ENCODE measurements at places on chromosomes 11 and 22.

DNA sequence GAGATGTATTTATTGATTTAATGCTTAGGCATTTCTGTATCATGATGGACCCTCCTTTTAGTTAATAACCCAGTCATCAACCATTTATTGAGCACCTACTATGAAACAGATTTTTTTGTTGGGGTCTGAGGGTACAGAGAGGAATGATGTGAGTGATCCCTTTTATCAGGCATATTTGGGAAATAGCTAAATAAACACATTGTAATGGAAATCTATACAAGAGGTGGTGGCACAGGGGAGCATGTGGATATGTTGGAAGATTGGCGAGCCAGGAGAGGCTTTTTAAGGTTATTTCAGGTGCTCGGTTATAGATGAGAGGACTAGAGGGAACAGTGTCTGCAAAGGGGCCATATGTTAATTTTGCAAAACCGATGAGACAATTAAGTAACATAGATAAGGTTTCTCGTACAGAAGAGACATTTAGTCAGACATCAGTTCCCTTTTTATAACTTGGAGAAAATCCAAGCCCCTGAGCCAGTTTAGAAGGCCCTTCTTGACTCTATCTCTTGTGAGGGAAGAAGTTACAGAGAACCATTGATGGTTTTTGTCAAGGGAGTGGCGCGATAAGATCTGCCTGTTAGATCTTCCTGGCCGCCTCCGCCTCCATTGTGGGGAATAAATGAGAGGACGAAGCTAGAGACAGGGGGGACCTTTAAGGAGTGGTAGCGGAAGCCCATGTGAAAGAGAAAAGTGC, 2.0 kb downstream of the ATXN10 start:
- DNase-seq = no peak

DNA sequence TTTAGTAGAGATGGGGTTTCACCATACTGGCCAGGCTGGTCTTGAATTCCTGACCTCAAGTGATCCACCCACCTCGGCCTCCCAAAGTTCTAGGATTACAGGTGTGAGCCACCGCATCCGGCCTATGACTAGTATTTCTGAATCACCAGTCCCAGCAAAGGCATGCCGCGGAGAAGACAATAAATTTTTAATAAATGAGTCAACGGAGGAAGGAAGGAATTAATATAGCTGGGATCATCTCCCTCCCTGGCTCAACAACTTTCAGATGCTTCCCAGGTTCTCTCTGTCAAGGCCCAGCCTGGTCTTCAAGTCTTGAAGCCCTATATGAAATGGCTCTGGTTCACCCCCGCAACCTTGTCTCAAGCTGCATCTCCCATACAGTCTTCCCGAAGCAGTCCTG, 45.7 kb downstream of the CYTH4 start:
- DNase-seq = no peak

DNA sequence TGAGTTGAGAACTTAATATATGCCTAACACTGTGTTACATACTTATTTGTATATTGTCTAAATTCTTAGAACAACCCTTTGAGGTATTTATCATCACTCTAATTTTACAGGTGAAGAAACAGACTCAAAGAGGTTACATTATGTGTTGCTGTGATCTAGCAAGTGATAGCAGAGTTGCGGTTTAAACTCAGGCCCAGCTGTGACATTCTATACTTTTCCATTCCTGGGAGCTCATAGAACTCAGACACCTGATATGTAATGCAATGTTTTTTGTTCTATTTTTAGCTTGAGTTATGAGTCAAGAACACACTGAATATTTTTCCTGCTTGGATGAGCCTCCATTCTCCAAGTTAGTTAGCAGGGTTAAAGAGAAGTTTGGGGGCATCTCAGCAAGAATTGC, 449.7 kb upstream of the DDI1 start:
- peak; percentile 64 for DNase-seq

DNA sequence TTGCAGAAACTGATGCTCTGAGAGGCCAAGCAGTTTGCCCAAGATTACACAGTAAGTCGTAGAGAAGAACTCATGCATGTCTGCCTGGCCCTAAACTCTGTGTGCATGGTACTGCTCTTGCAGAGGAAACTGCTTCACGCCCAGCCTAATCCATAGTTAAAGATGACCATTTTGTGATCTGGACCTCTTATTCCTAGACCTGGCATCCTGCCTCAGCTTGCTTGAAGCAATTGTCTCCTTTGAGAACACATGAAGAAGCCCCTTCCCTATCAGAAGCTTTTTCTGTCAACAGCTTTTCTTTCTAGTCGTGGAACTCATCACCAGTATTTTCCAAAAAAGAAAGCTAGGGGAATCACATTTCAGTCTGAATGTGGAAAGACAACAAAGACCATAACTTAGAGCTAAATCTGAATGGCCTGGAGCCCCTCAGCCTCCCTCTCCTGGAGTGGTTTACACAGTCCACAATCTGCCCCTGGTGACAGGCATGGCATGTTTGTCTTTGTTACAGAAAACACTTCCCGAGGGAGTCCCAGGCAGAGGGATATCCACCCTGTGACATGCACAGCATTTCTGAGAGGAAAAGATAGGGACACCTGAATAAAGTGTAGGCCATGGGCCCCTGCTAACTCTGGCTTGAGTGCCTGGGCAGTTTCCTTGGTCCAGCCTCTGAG, 2.9 kb upstream of the FZD4 start:
- DNase-seq = no peak

- DNase-seq = no peak
These were observed 824.5 kb downstream of the TBC1D22A start for GRCh38 chr22:47586946-47587345.

DNA sequence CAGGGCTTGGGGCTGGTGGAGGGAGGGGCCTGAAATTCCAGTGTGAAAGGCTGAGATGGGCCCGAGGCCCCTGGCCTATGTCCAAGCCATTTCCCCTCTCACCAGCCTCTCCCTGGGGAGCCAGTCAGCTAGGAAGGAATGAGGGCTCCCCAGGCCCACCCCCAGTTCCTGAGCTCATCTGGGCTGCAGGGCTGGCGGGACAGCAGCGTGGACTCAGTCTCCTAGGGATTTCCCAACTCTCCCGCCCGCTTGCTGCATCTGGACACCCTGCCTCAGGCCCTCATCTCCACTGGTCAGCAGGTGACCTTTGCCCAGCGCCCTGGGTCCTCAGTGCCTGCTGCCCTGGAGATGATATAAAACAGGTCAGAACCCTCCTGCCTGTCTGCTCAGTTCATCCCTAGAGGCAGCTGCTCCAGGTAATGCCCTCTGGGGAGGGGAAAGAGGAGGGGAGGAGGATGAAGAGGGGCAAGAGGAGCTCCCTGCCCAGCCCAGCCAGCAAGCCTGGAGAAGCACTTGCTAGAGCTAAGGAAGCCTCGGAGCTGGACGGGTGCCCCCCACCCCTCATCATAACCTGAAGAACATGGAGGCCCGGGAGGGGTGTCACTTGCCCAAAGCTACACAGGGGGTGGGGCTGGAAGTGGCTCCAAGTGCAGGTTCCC, at the start of gene APOC3:
TSS of gene APOC3 (plus strand) at position 383 of the 659 bp plus-strand sequence. CDS start 676 bp downstream, outside the sequence.
- DNase-seq = peak; percentile 49

GRCh38 chr11:116485425-116485824, 287.4 kb downstream of the BUD13 start:
- DNase-seq = no peak

DNA sequence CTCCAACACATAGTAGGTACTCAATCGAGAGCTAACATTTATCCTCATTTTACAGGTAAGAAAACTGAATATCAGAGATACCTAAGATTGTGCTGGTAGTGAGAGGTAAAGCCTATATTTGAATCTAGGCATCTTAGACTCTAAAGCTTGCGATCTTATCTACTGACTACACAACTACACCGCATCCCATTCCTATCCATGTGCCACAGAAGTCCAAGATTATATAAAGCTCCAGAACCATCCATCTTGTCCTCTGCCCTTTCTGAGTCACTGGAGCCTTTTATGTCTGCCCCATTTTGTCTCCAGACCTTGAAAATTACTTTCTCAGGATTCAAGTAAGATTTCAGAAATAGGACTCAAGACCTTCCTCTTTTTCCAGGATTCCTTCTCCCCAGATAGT, 84.4 kb downstream of the OR5AK2 start:
- DNase-seq = peak; percentile 16

- no peak for DNase-seq
These were observed 711.6 kb upstream of the LRRC4C start for GRCh38 chr11:42171046-42171445.

DNA sequence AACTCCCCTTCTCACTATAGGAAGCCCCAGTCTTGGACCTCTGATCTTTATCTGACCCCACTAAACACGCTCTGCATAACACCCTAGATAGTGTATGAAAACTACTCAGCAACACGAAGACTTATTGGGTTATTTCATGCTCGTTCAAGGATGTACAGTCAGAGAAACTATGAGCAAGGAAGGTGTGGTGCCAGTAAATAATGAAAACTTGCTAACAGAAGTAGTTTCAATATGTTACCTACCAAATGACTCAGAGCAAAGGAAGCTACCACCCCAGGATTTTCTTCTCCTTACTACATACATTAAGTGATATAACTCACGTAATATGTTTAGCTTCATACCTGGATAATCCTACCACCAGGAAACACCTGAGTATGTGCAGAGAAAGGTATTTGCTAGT, 25.9 kb upstream of the LYVE1 start:
- DNase-seq = no peak

DNA sequence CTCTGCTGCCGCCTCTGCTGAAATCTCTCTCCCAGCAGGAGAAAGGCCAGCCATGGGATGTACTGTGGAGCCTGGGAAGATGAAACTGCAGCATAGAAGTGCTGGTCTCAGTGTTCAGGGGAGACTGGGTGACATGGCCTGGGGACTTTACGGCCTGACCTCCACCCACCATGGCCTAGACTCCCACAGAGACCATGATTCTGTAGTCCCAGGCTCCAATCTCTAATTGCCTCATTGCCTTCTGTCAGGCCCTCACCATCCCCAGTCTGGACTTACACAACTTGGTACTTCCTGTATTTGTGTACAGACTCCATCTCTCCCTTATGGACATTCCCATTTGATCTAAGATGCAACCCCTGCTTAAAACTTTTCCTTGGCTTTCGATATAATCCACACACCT, 43.1 kb downstream of the TRAF6 start:
- no peak for DNase-seq

DNA sequence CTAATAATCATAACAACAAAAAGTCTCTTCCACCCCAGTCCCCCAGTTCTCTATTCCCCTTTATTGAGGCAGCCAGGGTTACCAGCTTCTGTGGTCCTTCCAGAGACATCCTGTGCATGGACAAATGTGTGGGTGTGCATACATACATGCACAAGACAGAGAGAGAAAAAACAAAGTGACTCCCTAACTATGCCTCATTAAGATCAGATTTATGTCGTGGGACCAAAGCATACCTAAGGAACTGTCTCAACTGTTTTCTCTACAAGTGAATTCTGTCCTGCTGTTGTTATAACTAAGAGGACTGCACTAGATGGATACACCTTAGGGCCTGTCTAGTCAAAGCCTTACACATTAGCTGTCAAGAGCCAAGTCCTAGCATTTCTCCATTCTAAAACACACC, 106.7 kb downstream of the MRTFA start:
- DNase-seq = no peak

DNA sequence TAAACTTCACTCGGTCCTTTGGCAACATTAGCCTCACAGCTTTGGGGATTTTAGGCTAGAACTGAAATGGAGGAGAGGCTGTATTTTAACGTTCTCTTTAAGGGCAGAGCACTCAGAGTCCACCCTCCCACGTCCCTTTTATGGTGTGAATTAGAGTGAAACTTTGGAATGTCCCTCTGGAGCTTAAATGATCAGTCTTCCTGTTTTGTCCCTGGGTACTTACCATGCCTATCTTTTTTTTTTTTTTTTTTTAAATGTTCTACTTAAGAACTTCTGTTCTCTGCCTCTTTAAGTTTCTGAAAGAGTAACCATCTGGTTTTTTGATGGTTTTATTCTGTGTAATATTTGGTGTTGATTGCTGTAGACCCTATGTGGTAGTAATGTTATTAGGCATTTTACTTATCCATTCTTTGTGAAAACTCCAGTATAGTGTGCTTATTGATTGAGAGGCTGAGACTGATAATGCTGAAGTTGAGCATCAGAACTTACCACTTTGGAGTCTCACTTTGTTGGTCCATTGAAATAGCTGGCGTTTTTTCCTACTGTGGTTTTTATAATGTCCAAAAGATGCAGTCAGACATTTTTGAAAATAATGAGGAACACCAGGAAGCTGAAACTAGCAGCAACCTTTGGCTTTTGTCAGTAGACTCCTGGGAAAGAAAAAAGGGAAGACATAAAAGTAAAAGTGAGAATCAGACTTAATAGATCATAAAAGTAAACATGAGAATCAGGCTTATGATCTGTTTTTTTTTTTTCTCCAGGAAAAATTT, 11.6 kb downstream of the UVRAG start:
- peak; percentile 46 for DNase-seq

DNA sequence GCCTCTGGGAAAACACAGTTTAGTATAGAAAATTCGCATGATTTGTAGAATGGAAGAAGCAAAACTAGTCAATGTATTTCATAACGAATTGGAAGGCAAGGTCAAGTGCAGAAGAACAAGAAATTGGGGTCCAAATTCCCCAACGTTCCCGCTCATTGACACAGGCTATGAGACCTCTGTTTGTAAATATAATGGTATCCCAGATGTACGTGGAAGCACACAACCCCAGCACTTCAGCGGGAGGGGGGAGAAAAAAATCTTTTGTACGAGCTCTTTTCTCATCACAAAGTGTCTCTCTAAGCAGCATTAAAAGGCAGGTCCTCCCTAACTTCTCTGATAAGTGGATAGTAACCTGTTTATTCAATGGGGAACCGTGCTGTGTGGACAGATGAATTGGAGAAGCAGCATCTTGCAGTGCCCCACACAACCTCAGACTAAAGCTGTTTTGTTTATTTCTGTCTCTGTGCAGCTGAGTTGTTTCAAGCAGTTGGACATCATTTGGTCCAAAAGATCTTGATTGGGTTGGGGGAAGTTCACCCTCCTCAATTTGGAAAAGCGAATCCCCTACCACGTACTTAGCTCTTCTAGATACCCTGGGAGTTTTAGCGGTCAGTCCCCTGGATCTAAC, 1.1 kb upstream of the GAB2 start:
- DNase-seq = no peak

GRCh38 chr22:47195484-47196165, 433.2 kb downstream of the TBC1D22A start:
- DNase-seq = no peak
